Fibroblast of villous mesenchyme (primary cell): ENCODE measurements at places on chromosomes 12 and 14.

DNA sequence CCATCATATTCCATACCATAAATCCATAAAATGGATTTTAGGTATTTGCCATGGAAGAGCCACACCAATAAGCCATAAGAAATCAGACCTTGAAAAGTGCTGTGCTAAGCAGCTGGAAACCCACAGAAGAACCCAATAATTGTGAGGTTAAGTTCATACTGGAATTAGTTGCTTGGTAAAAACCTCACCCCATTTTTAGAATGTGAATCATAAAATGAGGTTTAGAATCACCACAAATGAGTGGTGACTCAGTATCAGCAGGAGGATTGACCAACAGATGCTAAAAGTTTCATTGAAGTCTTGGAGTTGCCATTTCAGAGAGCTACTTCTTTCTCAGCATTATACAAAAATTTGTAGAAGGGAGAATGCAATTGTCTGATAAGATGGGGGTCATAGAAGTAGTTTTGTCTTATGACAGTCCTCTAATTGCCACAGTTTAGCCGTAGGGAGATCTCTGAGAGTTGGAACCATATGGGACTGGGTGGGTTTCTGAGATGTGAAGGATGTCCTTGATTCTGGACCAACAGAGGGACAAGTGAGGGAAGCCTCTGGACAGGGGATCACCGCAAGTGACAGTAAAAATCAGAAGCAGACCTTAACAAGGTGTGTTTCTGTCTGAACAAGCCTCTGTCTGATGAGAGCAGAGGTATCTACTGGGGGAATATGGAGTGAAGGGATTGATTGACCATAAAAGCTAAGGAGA lies 1.4 kb upstream of the STON2 start:
- peak; percentile 80 for DNase-seq

DNA sequence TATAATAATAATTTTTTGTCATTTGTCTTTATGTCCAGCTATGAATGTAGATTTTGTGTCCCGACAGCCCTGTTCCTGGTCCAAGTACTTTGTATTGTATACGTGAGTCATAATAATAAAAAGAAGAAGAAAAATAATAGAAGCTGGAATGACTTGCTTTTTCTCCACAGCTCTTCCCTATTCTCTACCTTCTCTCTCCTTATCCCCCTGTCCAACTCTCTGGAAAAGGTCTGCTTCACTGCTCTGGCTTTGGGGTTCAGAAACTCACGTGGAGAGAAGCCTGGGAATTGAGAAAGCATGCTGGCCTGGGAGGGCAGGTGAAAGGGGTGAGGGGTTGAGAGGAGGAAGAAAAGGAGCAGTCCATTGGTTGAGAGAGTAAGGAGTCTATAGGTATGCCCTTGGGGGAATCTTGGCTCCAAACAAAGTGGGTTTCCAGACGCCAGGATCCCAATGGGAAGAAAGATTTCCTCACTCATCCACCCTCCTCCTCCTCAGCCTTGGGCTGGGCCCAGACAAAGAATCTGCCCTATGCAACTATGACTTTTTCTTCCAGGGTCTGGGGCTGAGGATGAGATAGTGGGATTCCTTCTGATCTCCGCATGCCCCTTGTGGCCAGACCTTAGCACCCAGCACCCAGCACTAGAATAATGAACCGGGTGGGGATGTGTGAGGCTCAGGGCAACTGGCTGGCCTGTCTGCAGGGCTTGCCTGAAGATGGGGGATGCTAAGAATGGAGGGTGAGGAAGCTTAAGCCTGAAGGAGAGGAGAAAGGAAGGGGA lies 4.0 kb downstream of the HOXC8 start:
- DNase-seq, result no peak

DNA sequence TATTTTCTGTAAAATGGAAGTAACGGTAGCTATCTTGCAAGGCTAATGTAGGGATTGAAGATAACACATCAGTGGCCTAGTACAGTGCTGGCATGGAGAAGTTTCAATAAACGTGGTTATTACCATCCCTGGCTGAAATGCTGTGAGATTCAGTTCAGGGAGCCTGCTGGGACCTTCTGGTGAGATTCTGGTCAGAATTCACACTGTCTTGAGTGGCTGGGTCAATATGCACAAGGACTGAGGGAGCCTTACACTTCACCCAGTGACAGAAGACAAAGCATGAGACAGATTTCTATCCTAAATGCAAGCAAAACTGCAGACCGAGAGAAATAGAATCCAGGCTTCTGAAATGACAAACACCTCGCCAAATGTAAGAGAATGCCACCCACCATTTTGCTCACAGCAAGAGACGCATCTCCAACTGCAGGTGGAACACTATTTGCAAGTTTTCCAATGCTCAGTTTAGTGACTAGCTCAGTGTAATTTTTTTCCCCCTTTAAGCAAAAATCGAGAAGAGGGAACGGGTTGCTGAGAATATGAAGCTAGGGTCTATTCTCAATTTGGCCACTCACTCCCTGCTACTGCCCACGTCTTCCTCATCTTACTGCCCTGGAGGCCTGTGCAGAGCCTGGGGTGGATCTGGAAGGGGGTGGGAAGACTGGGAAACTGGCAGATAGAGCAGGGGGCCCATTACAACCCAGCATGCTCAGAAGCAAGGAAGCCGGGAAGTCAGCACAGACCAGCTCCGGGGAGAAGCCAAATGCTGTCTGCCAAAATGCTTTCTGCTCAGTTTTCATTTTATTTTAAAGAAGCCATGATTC lies 201.3 kb downstream of the TTC7B start:
- no peak for DNase-seq

- no peak for DNase-seq
These were observed 3.1 kb downstream of the LHX5 start for GRCh38 chr12:113468365-113469223.

DNA sequence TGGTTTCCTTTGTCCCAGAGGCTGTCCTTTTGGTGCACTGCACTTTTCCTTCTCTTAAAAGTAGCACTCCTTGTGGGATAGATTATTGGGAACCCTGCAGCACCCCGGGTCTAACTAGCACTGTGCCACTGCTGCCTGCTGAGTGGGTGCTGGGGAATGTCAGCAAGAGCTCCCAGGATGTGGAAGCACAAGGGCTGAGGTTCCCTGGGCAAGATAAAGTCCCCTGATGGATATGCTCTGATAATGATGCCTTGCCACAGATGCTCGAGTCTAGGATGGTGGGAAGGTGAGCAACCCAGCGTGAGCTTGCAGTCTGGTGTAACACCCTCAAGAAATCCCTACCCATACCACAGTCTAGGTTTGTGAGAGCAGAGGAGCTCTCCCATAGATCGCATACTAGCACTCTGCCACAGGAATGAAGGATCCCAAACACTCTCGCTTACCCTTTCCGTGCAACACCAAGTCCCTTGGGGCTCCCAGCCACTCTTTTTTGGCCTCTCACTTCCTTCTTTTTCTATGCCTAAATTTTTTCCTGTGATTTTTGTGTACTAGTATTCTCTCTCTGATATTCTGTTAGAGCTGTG lies 32.6 kb downstream of the USP15 start:
- no peak for DNase-seq

DNA sequence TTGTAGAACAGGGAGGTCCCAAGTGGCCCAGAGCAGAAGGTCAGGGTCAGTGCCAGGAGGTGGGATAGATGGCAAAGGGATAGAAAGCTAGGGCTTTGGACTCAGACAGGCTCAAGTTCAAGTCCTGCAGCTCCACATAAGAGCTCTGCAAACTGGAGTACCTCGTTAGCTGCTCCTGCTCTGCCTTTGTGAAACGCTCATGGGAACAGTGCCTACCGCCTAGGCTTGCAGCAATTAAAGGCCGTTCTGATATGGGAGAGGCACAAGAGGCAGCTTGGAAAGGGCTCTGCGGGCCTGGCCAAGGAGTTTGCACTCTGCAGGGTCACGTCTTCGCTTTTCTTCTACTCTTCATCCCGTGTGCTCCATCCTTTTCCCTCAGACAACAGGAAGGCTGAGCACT lies 54.1 kb downstream of the MAP1LC3B2 start:
- DNase-seq, result no peak

DNA sequence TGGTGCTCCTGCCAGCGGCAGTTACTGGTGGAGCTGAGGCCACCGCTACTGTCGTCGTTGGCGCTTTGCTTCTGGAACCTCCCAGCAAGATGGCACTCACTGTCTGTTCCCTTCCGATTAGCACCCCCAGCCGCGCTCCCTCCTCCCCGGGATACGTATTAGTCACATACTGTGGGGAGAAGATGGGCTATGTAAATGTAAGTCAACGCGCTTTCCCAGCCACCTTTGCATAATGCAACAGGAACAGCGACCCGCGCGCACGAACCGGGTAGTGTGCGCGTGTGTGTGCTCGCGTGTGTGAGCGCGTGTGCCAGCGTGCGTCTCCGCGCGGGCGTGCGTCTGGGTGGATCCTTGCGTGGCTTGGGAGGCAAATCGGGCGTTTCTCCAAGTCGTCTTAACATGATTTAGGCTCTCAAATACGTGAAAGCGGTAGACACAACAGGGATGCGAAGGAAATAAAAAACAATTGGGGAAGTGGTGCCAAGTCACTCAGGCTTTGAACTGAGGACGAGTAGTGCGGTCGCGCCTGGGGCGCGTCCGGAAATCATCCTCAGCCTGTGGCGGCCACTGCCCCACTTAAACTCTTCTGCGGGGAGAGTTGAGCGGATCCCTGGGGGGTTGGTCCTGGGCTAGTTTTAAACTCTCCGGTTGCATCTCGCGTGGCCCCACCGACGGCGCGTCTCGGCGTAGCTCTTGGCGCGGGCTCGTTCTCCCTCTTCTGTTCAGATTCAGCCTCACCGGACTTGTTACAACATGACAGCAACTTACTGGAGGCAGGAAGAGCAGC lies 1.8 kb downstream of the FLRT2 start:
- peak; percentile 88 for DNase-seq

GRCh38 chr14:31880935-31881334 lies 196.2 kb upstream of the ARHGAP5 start:
- peak; percentile 86 for DNase-seq

GRCh38 chr12:19457561-19457960 lies 18.3 kb downstream of the AEBP2 start:
- DNase-seq, result no peak

GRCh38 chr14:79375356-79375755 lies 835.9 kb downstream of the DIO2 start:
- DNase-seq, result no peak

DNA sequence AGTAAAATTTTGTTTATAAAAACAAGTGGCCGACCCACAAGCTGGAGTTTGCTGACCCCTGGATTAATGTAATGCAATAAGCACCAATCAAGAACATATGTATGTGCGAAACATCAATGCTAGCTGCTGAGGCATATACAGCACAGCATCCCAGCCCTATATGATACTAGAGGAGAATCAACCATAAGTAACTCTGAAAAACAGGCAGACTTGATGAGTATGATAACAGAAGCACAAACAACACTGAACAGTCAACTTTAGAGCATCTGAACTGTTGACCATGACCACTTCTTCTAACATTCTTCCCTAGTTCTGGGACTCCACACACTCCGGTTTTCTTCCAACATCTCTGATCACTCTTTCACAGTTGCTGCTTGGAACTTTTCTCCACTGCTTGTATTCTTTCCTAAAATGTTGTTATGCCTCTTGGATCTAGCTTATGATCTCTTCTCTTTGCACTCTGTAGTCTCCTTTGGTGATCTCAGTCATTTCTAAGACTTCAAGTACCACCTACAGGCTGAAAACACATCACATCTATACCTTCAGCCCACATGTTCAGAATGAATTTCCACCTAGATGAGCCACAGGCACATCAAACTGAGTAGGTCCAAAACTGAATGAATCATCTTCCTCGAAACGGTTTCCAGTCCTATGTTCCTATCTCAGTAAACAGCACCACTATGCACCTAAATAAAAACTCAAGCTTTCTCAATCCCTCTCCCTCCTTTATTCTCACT lies 57.2 kb downstream of the STXBP6 start:
- no peak for DNase-seq

DNA sequence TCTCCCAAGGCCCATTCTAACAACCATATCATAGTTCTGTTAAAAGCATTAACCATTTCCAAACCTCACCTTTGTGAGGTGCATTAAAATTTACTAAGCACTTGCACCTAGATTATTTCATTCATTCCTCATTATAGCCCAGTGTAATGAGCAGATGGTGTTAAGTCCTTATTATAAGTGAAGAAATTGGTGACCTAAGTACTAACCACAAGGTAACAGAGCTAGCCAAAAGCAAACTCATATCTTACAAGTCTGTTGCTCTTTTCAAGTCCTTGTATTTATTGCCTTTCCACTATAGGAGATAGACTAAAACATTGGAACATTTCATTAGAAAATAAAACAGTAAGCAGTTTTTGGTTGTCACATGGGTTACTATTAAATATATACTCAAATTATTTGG lies 49.7 kb downstream of the TDP1 start:
- no peak for DNase-seq

- DNase-seq, result peak; percentile 68
These were observed 77.5 kb upstream of the KRAS start for GRCh38 chr12:25328072-25328712.

- DNase-seq, result peak; percentile 91
These were observed 94.1 kb downstream of the SLC25A47 start for GRCh38 chr14:100416921-100417860.

DNA sequence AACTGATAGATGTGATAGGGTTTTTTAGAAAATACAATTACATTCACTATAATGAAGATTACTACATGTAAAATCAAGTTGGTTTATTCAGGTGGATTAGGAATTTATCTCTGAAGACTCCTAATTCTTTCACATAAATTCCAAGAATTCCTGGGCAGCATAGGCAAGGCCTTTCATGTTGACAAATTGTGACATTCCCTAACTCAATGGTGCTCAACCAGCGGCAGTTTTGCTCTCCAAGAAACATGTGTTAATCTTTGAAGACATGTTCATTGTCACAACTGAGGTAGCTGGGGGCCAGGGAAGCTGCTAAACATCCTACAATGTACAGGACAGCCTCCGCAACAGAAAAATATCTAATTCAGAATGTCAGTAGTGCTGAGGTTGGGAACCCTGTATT lies 46.3 kb downstream of the PTPRQ start:
- no peak for DNase-seq

DNA sequence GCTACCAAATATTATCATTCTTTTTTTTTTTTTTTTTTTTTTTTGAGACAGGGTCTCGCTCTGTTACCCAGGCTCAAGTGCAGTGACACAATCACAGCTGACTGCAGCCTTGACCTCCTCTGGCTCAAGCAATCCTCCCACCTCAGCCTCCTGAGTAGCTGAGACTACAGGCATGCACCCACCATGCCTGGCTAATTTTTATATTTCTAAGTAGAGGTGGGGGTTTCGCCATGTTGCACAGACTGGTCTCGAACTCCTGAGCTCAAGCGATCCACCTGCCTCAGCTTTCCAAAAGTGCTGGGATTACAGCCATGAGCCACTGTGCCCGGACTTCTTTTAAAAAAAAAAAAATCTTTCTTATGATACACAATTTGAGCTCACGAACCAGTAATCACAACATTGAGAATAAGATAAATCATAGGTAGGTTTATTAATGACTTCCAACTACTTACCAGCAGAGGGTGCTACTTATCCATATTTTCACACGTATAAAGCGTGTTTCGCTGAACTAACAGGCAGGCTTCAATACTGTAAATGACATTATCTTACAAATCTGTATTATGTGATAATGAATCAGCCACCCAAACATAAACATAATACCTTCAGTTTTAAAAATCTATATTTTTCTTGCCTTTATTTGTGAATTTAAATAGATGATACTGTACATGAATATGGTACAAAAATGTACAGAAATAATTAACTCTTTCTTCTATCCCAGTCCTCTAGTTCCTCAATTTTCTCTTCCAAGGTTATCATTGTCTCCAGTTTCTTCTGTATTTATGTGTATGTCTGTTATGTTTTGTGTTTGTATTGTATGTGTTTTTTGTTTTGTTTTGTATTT lies 42.5 kb upstream of the BCAT1 start:
- DNase-seq, result peak; percentile 62
